ENCODE measurements at places on chromosomes 5 and 9. TPM values are rescaled to one million over a fixed set of nuclear protein-coding genes. Genes with fewer than 3 reads are reported as not detected.

The SLC2A6 gene
- total RNA-seq, result 3.9 TPM

The CARD9 gene
- total RNA-seq, result 4.3 TPM

The STPG3 gene
- not detected for total RNA-seq

The CTXN3 gene
- not detected for total RNA-seq

The FOXD4L5 gene
- total RNA-seq, result not detected

The DMRT3 gene
- total RNA-seq, result 1.1 TPM

The BSPRY gene
- total RNA-seq, result 0.19 TPM

The PDCD1LG2 gene
- total RNA-seq, result 3.6 TPM
